Left hindlimb (tissue), 1 donor: ENCODE measurements at places on chromosomes 2 and 18.

GRCh38 chr2:233056961-233057605, 3.1 kb upstream of the INPP5D start:
- DNase-seq, result no peak

GRCh38 chr2:222919841-222920526, 59.1 kb downstream of the ACSL3 start:
- DNase-seq, result no peak

GRCh38 chr2:164661349-164661748, 40.1 kb upstream of the GRB14 start:
- DNase-seq, result no peak

GRCh38 chr2:156319811-156320485, 12.6 kb downstream of the NR4A2 start:
- peak; percentile 60 for DNase-seq

- DNase-seq, result no peak
Measured at GRCh38 chr2:3125001-3125760, 252.4 kb downstream of the EIPR1 start.

DNA sequence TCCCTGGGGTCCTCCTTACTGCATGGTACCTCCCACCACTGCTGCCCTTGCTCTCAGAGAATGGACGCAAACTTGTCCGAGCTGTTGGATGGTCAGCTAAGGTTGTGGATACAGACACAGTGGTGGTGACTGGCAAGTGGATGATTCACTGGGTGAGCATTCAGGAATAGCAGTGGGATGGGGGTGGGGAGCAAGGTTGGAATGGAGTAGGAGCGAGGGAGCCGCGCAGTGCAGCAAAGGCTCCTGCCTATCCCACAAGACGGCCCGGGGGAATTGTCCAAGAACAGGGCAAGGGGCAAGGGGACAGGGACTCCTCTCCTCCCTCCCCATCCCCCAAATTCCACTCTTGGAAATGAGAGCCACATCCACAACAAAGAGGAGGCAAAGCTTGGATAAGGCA, 102.2 kb downstream of the PIEZO2 start:
- no peak for DNase-seq

GRCh38 chr2:63734510-63734909, 107.2 kb upstream of the UGP2 start:
- no peak for DNase-seq

DNA sequence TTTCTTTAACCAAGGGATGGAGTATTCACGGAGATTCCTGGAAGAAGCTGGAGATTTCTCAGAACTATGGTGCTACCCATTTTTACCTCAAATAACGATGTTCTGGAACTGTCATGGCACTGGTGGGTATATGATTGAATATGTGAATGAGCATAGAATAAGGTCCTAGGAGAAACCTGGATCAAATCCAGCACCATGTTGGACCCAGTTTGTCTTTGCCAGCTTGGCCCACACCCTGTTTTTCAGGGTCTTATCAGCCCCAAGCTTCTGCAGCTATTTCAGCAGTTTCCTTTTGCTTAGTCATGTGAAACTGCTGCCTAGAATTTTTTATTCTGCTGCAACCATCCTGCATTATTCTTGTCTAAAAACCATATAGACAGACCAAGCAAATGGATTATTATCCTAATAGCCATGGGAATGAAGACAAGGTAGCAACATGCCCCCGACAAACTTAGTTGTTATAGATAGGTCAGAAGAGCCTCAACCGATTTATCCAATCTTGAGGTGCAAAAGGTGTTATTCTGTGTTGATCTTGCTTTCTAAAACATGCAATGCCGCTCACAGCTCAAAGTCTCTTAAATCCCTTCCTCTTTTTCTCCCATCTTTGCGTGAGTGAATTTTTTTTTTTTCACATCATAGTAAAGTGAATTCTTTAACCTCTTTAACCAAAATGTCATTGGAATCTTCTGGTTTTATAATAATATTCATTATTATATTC, 133.6 kb downstream of the PRPF40A start:
- no peak for DNase-seq

GRCh38 chr2:104758199-104758620, 95.7 kb upstream of the POU3F3 start:
- DNase-seq, result no peak

- DNase-seq, result no peak
Measured at GRCh38 chr18:25237571-25238267, 114.2 kb downstream of the ZNF521 start.

GRCh38 chr2:129847043-129847442, 132.4 kb upstream of the RAB6C start:
- no peak for DNase-seq

GRCh38 chr18:56269958-56270357, 368.4 kb downstream of the TXNL1 start:
- no peak for DNase-seq

DNA sequence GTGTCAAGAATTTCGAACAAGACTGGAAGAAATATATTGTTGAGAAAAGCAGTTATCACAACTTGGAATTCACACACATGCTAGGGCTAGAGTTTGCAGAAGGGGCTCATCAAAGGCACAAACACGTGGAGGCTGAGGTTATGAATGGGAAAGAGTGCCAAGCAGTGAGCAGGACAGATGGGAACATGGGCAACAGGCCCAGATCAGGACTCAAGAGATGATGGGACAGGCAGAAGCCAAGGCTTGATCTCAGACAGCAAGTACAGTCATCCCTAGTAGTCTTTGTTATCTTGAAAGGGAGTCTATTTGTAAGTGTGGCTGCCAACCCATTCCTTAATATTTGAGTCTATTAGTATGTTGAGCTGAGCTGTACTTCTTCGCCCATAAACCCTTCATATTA, 22.2 kb upstream of the EPC2 start:
- DNase-seq, result no peak

- DNase-seq, result no peak
Measured at GRCh38 chr2:241064008-241064801, 37.9 kb downstream of the MTERF4 start.

GRCh38 chr18:41347057-41347456, 608.0 kb upstream of the PIK3C3 start:
- no peak for DNase-seq

GRCh38 chr18:14935210-14935609, 187.2 kb downstream of the ANKRD30B start:
- no peak for DNase-seq
